ENCODE measurements at places on chromosomes 6 and 20.

GRCh38 chr20:6468423-6469116, 298.9 kb upstream of the BMP2 start:
- no peak for DNase-seq

- DNase-seq, result no peak
Observed at GRCh38 chr6:9481292-9482029, 933.4 kb downstream of the TFAP2A start.

- DNase-seq, result peak; percentile 28
Observed at GRCh38 chr20:44388466-44389023, 33.0 kb downstream of the HNF4A start.

GRCh38 chr20:57940376-57940775, 230.6 kb upstream of the PMEPA1 start:
- DNase-seq, result no peak

DNA sequence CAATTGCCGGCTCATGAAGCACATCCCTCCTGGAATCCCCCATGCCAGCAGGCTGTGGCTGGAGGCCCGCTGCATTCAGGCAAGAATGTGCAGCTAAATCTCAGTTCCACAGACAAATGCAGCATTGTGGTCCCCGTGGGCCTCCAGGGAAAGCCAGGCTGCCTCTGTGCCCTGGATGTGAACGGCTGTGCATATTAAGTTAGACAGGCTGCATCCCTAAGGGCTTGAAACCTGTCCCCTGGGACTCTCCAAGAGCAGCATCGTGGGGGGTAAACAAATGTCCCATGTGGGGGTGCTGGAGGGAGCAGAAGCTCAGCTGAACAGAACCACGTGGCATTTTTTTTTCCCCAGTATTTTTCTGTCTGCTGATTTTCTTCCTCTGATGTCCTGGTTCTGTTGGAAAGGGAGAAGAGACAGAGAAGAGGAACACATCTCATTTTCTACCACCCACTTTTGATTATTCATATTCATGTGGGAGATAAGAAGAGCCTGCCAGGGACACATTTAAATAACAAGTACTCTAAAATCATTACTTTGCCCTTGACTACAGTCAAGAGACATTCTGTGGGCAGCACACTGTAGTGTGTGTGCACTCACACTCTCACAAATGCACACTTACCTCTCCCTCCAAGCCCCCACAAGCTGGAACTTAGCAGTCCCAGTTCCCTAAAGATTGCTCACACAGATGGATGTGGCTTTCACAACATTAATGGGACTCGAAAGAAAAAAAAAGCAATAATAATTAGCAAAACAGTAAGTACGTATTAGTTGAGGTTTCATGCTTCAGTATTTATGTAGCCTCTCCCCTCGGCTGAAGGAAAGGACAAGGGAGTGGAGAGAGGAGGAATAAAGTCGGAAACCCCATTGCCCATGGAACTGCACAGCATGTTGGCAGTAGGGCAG, 16.9 kb downstream of the GFOD1 start:
- DNase-seq, result no peak

GRCh38 chr6:82248273-82248735, 760 bp upstream of the IBTK start:
- DNase-seq, result peak; percentile 24

DNA sequence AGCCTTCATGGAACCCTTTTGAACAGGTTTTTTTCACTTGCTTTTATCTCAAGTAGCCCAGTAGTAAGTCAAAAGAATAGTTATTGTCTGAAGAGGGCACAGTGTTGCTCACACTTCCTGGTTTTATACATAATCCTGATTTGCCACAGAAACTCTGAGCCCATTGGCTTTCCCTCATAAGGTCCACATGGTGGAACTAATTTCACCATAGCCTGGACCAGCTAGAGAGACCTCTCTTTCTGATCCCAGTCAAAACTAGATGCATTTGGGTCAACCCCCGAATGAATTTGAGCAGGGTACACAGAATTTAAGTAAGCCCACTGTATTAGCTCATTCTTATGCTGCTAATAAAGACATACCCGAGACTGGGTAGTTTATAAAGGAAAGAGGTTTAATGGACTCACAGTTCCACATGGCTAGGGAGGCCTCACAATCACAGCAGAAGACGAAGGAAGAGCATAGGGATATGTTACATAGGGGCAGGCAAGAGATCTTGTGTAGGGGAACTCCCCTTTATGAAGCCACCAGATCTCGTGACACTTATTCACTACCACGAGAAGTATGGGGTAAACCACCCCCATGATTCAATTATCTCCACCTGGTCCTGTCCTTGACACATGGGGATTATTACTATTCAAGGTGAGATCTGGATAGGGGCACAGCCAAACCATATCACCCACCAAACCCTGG, 6.2 kb downstream of the RWDD2A start:
- DNase-seq, result no peak

- DNase-seq, result no peak
Observed at GRCh38 chr20:14568701-14569100, 231.3 kb upstream of the FLRT3 start.

DNA sequence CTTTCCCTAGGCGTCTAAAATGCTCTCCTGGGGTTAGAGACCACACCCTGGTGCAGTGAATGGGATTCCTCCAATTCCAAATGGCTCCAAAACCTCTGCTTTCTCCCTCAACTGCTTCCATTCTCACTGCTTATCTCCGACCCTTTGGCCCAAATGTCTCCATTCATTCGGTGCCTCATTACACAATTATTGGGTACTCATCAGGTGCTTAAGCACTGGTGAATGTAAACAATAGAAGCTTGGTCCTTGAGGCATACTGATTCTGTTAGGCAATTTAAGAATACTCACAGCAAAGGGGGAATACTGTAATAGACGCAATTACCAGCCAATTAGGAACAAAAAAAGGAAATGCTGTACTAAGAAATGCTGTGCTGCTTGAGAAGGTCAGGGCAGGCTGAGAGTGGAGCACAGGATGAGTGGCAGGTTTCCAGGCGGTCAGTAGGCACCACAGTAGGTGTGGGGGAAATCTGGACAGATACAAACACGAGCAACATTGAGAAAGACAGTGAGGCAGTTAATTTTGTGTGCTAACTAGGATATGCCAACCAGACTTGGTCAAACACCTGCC, 23.0 kb downstream of the GMDS start:
- no peak for DNase-seq

GRCh38 chr6:76166874-76167273, 94.4 kb upstream of the IMPG1 start:
- no peak for DNase-seq

GRCh38 chr6:26159357-26160273, 72.4 kb downstream of the HFE start:
- DNase-seq, result no peak

DNA sequence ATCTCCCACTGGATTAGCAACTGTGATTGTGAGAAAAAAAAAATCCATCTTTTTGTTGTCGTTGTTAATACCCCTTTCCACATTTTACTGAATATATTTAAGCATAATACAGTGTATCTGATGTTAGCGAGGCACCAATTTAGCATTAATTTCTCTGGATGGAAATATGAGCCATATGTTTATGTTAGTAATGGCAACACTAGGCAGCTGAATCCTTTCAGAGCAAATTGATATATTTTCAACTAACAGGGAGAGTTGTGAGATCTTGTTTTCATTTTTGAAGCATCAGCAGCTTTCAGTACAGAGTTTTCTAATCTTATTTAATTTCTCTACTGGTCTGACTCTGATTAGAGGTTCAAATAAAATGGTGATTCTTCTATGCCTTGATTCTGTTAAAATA, 84.8 kb upstream of the HDAC2 start:
- DNase-seq, result no peak

GRCh38 chr6:55776113-55776512, 99.3 kb downstream of the BMP5 start:
- no peak for DNase-seq

GRCh38 chr6:79072640-79073181, 5.3 kb downstream of the PHIP start:
- DNase-seq, result no peak

DNA sequence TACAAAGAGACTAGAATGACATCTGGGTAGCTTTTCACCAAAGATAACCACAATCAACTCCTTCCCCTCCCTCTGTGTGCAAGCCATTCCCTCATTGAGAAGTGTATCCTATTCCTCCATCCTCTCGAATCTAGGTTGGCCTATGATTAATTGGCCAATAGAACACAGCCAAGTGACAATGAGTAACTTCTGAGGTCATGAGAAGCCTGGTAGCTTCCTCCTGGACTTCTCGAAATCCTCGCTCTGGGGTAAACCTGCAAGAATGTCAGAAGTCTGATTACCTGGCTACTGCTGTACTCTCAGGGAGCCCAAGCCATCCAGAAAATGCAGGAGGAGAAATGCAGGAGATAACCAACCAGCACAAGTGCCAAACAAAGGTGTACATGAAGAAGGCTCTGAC, 13.1 kb downstream of the ARHGAP18 start:
- DNase-seq, result no peak

- DNase-seq, result no peak
Observed at GRCh38 chr6:154595538-154595937, 85.1 kb upstream of the CNKSR3 start.

DNA sequence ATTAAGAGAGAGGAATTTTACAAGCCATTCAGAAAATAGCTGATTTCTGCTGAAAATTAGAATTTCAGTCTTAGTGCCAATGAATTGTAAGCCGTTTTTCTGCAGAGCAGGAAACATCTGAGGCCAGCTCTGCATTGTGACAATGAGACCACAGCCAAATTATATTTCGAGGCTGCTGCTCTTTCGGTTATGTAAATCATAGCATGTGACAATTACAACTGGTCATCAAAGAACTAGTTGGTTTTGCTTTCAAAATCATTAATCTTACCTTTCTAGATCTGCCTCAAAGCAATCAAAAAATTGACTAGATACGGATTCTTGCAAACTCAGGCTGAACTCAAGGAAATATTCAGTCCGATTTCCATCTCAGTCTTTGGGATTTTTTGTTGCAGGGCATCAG, 33.4 kb upstream of the INSM1 start:
- no peak for DNase-seq

DNA sequence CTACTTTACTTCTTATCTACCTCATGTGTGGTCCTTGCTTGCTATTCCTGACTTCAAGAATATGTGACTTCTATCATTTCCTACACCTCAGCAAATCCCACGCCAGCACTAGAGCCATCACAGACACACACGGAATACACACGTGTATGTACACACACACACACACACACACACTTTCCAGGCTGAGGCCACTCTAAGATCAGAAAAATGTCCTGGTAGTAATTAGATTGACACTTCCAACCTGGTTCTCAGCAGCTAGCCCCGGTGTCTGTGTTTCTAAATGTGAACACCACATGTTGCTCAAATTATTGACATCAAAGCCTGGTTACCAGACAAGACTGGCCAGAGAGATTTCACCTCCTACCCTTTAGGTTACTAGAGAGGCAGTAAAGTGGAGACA, 54.1 kb upstream of the SASH1 start:
- no peak for DNase-seq

GRCh38 chr6:124539096-124539495, 423.1 kb upstream of the RNF217 start:
- no peak for DNase-seq

DNA sequence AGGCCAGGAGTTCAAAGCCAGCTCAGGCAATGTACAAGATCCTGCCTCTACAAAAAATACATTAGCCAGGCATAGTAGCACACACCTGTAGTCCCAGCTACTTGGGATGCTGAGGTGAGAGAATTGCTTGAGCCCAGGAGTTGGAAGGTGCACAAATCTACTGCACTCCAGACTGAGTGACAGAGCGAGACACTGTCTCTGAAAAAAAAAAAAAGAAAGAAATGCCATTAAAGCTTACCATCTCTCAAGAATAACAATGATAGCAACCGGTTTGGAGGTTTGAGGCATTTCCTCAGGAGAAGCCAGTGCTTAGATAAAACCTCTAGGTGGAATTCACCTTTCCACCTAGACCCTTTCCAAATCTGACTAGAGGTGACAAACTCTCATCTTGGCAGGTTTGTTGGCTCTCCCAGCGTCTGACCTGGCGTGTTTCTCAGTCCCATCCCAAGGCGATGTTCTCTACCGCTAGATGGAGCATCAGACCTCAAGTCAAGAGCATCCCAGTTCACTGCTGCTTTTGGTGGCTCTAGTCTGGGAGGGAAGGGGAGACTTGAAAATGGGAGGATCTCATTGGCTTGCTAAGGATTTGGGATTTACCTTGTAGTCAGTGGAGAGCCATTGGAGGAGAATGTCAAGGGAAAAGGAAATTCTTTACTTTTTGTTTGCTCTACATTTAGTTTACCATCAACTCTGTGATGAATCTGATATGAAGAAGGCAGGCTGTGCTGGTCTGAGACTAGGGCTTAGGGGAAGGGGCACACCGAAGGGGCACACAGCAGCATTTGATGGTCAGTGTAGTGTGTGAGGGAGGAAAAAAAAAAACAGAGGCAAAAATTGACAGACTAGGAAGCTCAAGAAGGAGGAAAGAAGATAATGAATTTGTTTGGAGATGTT, 67.9 kb downstream of the NCOA7 start:
- no peak for DNase-seq

DNA sequence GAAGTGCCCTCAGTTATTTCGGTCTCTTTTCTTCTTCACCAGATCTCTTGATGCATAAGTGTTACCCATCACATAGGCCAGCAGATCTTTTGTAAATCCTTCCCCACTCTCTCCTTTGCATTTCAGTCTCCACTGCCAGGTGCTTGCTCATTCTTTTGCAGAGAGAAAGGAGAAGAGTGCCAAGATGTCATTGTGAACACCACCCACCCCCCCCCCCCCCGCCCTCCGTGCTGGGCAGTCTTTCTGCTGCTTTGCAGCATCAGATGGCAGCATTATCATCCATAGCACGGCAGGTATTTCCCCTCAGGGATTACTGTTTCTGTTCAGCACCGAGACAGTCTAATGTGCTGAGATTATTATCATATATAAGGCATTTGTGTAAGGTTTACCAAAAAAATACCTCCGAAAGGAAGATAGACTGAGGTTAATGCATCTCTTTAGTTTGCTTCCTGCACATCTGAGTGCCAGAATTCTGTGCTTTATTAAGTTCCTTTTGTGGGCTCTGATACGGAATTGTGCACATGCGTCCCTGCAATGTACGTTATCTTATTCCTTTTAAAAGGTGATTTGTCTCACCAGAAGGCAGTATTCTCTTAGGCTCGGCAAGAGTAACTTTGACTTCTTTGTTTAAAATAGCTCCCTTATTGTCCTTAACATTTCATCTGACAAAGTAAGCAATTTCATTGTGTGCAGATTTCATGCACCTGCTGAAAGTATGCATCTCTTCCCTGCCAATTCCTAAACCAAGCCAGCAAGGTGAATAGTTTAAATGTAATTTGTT, 128.8 kb downstream of the PHACTR1 start:
- no peak for DNase-seq

- no peak for DNase-seq
Observed at GRCh38 chr6:139325686-139326085, 33.9 kb upstream of the TXLNB start.

DNA sequence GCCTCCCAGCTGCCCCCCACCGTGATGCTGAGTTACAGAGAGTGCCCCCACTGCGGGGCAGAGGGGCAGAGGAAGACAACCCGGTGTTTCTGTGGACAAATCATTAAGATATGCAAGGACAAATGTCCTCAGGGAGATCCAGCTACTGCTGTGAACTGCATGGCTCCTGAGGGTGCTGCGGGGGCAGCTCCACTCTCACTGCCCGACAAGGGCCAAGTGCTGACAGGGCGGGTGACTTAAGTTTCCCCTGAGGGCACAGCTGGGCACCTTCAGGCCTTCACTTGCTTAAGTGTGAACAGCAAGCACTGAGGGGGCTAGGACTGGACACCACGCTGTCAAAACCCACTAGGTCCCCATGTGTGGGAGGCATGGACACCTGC, 26.2 kb upstream of the TCFL5 start:
- no peak for DNase-seq
